ENCODE measurements at places on chromosomes 4 and X. TPM values are rescaled to one million over a fixed set of nuclear protein-coding genes. Genes with fewer than 3 reads are reported as not detected.

- peak; percentile 34 for DNase-seq
These were observed at the start of gene EPHA5 for GRCh38 chr4:65670331-65671031. Gene EPHA5, minus strand, starts transcription at chr4:65670489. Its CDS starts 747 bp downstream, at chr4:65669742.

- no peak for DNase-seq
These were observed 5.0 kb downstream of the ZFX start for GRCh38 chrX:24154490-24155034.

DNA sequence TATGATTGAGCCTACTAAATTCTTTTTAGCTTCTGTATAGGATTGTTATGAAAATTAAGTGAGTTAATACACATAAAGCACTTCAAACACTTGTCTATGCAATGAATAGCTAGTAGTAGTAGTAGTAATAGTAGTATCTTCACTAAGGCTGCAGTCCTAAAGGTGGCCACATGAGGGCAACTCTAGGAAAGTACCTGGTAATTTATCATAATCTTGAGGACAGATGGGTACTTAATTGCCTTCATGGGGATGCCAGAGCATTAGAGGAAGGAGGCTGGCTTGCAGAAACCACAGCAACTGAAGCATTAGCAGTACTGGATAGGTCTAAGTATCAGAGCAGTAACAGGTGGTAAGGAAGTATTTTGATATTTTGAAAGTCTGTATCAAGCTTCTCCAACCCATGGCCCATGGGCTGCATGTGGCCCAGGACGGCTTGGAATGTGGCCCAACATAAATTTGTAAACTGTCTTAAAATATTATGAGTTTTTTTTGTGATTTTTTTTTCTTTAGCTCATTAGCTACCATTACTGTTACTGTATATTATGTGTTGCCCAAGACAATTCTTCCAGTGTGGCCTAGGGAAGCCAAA, 17.3 kb downstream of the NIPAL1 start:
- peak; percentile 38 for DNase-seq

- DNase-seq: no peak
These were observed 194.5 kb upstream of the EDA2R start for GRCh38 chrX:66833426-66833825.

GRCh38 chr4:81675791-81676393, 204.2 kb upstream of the RASGEF1B start:
- DNase-seq: no peak

The TAF7L gene
- not detected for total RNA-seq

The MGARP gene
- 0.22 TPM for total RNA-seq

Measured in activated naive CD8-positive, alpha-beta T cell treated with anti-CD3 and anti-CD28 coated beads, Interleukin-2, amount 10 ng/mL, durations not matched to agents 7 days and 5 days (primary cell).